HCT116 (cell line): ENCODE measurements at places on chromosomes 5 and 9.

- no peak for DNase-seq
Measured at GRCh38 chr5:173711466-173711865, 95.0 kb upstream of the BOD1 start.

- DNase-seq = no peak
Measured at GRCh38 chr5:9534881-9535517, 10.9 kb downstream of the SEMA5A start.

GRCh38 chr5:82044010-82044409 is 72.2 kb downstream of the ATG10 start:
- DNase-seq = no peak

DNA sequence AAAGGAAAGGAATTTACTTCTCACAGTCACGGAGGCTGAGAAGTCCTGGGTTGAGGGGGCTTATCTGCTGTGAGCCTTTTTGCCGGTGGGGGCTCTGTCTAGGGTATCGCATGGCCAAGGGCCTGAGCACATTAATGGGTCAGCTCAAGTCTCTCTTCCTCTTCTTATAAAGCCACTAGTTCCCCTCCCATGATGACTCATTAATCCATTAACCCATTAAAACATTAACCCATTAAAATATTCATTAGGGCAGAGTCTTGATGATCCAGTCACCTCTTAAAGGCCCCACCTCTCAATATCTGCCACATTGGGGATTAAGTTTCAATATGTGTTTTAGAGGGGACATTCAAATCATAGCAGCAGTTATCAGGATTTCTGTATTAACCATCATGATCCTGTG is 406.3 kb downstream of the SPOCK1 start:
- DNase-seq = no peak

DNA sequence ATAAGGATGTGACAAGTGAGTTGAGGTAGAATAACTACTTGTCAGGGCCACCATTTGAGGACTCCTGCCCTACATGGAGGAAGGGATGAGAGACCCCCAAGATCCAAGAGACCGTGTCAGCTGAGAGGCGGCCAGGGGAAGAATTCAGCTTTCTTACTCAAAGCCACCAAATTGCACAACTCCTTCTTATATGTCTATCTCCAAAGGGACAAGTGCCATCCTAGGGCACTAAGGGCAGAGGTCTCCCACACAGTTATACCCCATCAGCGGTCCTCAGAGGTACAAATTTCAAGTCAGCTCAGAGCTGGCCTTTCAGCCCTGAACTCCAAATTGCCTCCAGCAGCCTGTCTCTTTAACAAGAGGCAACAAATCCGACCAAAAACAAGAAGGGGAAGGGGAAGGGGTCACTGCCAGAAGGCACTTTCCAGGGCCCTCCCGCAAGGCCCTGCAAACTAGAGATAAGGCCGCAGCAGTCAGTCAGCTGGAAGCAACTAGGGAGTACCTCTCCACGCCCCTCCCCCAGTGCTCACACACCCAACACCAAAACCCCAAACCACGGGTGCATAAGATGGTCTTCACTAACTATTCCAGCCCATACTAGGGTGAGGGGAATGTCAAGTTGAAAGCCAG is 6.1 kb upstream of the STOML2 start:
- DNase-seq = no peak

GRCh38 chr5:95110118-95110517 is 174.8 kb downstream of the MCTP1 start:
- DNase-seq = no peak
